Fibroblast of skin of abdomen (primary cell): ENCODE measurements at places on chromosomes 1 and 21.

GRCh38 chr1:1150100-1150499 is 23.6 kb upstream of the TTLL10 start:
- no peak for DNase-seq

GRCh38 chr1:228004331-228004855 is 2.4 kb upstream of the WNT3A start:
- no peak for DNase-seq

- DNase-seq, result peak; percentile 42
Measured at GRCh38 chr1:56050911-56051310, 528.5 kb downstream of the PLPP3 start.

DNA sequence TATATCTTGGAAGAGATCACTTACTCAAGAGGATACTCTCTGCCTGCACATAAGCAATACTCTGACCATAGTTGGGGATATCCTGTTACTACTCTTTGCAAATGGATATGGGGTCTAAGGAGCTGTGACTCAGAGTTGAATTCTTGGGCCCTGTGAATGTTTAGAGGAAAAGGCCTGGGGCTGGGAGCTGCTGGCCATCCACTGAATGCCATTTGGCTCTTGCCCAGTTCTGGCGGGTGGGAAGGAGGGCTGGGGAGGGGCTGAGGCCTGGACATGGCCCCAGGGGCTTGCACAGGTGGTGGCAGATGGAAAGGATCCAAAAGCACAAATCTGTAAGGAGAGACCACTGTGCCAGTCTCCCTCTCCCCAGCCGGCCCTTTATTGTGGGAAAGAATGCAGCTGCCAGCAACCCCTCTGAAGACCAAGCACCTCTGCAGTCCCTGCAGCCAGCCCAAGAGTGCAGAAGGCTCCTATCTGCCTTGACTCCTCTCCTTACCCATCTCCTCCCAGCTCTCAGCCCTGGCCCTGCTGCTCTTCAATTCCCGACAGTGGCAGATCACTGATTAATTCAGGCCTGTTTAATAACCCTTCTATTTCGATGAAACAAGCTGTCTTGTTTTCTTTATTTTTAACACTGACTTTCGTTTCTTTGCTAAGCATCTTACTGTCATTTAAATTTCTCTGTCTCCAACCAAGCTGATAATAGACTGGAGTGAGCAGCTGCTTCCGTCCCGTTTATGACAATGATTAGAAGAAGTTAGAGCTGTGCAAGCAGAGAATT is 12.1 kb downstream of the PLXNA2 start:
- DNase-seq, result peak; percentile 55

- peak; percentile 31 for DNase-seq
Measured at GRCh38 chr1:54220004-54220811, 20.2 kb downstream of the MRPL37 start.

DNA sequence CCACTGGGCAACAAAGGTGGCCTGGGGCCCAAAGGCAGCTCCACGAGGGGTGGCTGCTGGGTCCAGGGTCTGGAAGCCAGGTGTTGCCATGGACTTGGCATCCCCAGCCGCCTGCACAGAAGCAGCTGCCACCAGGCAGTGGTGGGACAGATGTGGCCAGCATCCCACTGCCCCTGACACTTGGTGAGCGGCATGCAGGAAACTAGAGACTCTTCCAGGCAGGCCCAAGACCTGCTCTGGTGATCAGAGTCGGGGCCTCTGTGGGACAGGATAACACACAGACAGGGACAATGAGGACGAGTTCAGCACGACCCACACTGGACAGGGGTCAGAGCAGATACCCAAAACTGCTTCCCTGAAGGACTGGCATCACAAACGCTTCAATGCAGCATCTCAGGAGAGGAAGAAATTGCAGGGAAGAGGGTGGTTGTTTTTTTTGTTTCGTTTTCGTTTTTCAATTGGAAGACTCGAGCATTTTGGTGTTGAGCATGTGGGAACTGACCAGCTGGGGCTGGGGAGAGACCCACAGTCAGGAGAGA is 34.1 kb upstream of the RNF187 start:
- no peak for DNase-seq

GRCh38 chr1:207691010-207691409 is 46.1 kb downstream of the CR1L start:
- DNase-seq, result no peak

DNA sequence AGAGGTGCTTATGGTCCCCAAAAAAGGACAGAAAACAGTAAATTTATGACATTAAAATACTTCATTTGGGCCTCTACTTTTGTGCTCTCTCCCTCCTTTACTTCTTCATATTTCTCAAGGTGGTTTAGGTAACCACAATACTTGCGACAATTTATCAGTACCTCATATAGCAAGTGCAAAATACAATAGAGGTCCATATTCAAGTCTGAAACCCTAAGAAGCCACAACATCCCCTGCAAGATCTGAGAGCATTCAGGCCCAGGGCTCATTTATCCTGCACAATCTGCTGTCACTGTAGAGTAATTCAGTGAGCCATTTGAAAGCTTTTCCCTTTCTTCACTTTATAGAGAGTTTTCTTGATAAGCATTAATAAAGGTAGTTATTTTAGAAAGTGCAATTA is 24.2 kb upstream of the ATP6V1G3 start:
- DNase-seq, result no peak

GRCh38 chr1:169707912-169708604 is 3.4 kb downstream of the SELL start:
- no peak for DNase-seq

DNA sequence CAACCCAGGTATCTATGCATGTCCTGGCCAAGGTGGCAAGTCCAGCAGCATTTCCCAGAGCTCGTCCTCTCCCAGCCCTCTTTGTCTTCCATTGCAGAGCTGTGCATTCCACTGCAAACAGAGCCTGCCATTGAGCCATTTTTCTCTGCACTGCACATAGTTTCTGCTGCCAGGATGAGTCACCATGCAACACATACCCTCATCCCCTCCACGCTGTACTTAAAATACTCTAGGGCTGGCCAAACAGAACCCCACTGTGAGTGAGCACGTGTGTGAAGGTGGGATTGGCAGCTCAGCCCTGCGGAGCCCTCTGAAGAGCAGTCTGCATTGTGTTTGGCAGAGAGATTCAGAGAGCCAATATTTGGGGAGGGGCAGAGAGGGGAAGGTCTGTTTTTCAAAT is 3.9 kb upstream of the ATP1B1 start:
- DNase-seq, result peak; percentile 84

DNA sequence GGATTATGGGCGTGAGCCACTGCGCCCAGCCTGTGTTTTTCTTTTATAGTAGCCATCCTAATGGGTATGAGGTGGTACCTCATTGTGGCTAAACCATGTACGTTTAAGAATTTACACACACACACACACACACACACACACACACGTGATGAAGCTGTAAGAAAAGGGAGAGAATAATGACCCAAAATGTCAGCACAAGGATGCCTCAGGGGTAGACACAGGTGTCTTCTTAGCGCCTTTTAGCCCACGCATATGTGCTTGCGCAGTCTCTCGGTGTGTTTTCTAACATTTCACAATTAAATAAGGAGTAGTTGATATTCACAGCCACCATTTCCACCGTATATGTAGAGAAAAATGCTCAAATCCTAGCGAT is 782 bp upstream of the PFKL start:
- peak; percentile 12 for DNase-seq

DNA sequence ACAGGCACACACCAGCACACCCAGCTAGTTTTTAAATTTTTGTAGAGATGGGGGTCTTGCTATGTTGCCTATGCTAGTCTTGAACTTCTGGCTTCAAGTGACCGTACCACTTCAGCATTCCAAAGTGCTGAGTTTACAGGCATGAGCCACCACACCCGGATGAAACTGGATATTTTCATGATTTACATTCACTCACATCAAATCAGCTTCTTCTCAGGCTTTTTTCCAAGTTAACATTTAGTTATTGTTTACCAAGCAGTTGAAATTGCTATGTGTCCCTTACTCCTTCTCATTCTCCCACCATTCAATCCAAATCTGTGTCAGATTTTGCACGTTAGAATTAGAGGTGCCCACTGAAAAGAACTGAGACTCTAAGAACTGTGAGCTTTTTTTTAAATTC is 18.4 kb downstream of the RIT1 start:
- peak; percentile 81 for DNase-seq

- DNase-seq, result no peak
Measured at GRCh38 chr1:8687039-8687438, 130.4 kb downstream of the RERE start.
